ENCODE measurements at places on chromosomes 4 and X.

- DNase-seq, result peak; percentile 67
These were observed 313.6 kb upstream of the DDX53 start for GRCh38 chrX:22686138-22686541.

- peak; percentile 7 for DNase-seq
These were observed 646 bp downstream of the ABCB7 start for GRCh38 chrX:75155447-75155826.

DNA sequence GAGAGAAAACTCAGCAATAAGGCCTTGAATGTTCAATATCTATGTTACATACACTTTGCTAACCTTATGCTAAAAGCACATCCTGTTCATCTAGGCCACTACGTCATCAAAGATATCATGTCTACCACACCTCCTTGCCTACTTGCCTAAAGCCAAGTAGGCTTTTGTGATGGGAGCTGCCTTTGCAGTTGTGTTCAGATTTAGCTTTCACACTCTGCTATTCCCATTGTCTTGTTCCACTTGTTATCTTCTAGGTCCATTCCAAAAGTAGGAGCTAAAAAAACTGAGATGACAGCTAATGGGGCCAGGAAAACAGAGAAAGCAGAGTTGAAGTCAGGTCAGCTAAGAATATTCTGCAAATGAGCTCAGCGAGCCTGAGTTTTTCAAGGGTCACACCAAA, 153.6 kb upstream of the EDNRA start:
- DNase-seq, result no peak

DNA sequence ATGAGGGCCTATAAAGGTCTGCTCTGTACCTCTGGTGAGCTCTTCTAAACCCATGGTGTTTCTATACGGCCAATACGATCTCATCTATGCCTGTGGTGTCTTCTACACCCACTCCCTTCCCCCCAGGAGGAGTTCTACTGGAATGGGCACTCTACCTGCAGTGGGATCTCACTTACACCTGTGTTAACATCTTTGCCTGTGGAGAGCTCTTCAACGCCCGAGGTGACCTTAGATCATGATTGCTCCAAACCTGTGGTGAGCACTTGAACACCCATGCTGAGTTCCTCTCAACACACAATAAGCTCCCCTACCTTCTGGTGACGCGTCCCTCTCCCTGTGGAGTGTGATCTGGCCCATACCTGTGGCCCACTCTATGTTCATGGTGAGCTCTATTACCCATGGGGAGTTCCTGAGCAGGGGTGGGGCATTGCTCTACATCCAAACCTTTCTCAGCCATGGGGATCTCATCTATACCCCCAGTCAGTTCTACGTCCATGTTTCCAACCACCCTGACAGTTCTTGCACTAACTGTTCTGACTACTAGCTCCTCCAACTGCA, 48.6 kb downstream of the BCOR start:
- DNase-seq, result no peak

DNA sequence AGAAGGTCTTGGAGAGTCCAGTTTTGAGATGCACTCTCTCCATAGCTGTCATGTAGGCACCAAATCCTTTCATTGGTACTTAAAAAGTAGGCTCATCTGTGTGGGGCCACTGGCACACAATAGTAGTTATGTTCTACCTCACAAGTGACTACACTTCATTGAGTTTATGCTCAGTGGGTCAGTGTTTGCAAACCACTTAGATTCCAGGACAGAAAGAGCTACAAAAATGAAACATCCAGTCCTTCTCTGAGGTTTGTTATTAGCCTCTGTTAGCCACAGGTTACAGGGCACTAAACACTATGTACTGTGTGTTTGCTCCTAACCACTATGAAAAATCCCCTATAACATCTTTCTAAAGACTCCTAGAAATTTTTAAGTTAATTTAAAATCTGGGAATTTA, 13.8 kb downstream of the RAB28 start:
- DNase-seq, result no peak

GRCh38 chr4:80228460-80228859, 31.2 kb downstream of the PRDM8 start:
- no peak for DNase-seq

DNA sequence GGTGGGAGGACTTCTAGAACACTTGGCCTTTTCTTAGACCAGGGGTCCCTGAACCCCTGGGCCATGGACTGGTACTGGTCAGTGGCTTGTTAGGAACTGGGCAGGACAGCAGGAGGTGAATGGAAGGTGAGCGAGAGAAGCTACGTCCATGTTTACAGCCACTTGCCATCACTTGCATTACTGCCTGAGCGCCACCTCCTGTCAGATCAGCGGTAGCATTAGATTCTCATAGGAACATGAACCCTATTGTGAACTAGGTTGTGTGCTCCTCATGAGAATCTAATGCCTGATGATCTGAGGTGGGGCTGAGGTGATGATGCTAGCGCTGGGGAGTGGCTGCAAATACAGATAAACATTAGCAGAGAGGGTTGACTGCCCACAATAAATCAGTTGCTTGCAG, 100.9 kb upstream of the IGFBP7 start:
- no peak for DNase-seq

- no peak for DNase-seq
These were observed 209.0 kb downstream of the SCFD2 start for GRCh38 chr4:53156896-53157295.

GRCh38 chrX:40953369-40953768, 131.9 kb upstream of the USP9X start:
- DNase-seq, result no peak

- DNase-seq, result peak; percentile 31
These were observed 1.3 kb upstream of the FAT4 start for GRCh38 chr4:125313497-125313896.

- DNase-seq, result peak; percentile 27
These were observed 4.0 kb downstream of the TCEAL2 start for GRCh38 chrX:102129473-102129872.

DNA sequence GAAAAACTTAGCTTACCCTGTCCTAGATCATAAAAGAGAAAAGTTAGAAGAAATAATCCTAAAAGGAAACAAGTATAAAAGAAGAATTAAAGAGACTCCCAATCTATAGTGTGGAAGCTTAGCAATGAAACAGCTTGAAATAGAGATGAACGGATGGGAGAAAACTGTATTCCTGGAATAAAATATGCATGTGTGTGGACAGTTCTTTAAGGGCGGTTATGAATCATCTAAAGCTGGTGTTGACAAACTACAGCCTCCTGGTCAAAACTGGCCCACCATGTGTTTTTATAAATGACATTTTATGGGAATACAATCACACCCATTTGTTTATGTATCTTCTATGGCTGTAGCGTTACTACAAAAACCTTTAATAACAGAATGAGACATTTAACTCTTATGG, 69.4 kb downstream of the OR13H1 start:
- DNase-seq, result no peak

- DNase-seq, result no peak
These were observed 139.2 kb downstream of the RBM47 start for GRCh38 chr4:40490481-40490880.

GRCh38 chr4:102809190-102809589, 18.2 kb downstream of the UBE2D3 start:
- no peak for DNase-seq

DNA sequence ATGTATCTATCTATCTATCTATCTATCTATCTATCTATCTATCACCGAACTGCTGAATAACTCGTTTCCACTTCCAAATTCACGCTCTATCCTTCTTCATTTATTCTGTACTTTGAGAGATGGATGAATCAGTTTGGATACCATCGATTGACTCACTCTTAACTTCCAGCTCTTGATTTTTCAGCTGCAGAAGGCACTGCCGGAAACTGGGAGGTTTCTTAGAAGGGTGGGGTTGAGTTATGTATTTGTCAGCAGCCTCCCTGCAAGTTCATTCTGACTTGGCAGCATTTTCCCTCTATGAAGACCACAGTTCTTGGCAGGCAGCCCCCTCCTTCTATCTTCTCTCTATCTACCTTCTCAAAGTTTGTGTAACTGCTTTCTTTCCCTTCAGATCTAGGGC, 112.0 kb upstream of the MAGEB18 start:
- no peak for DNase-seq

DNA sequence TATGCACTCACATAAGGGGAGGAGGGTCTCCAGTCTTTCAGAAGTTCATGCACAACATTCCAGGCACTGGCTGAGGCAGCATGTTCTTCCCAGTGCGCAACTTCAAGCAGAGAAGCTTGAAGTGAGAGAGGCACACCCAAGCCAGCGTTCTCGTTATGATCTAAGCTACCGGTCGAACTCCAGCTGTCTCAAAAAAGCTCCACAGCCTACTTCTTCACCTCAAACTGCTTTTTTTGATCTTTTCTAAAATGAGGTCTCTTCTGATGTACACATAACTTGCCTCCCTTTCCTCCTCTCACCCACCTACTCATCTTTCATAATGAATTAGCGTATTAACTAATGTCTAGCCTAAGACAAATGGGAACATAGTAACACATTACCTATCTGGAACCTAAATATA, 25.3 kb downstream of the GPC4 start:
- DNase-seq, result no peak

DNA sequence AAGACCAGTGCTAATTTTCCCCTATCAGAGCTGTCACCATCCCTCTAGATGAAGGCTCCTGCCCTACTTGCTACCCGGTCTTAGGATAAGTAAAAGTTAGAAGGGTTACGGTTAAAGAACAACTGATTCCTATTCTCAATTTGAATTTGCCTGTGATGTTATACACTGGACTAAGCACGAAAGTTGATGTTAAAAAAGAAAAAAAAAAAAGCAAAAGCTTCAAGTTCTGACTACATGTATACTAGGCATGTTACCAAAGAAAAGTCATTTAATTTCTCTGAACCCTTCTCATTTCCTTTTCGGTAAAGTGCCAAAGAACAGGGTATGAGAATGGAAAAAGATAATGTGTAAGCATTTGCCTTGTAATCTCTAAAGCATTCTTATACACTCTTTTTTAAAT, 1.4 kb upstream of the PPID start:
- DNase-seq, result no peak

- DNase-seq, result no peak
These were observed 107.0 kb downstream of the ATP8A1 start for GRCh38 chr4:42549896-42550295.

- DNase-seq, result no peak
These were observed 1234.2 kb downstream of the FAM133A start for GRCh38 chrX:94908171-94908570.

GRCh38 chrX:9374555-9374954, 90.3 kb upstream of the TBL1X start:
- no peak for DNase-seq

DNA sequence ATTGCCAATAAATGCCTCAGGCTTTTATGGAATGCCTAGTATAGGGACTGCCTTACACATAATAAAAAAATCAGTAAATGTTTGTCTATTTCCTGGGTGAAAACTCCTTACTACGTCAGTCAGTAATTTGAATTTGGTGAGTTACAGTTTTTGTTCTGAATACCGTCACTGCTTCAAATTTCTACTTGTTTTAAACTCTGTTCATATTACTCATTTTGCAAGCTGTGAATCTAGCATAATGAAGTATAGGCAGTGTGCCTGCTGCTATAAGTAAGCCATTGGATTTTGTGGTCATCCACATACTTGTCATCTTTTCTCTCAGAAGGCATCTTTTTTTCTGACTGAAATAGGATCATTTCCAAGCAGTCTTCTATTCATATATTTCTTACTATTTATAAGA, 43.1 kb downstream of the SYNPO2 start:
- DNase-seq, result no peak

DNA sequence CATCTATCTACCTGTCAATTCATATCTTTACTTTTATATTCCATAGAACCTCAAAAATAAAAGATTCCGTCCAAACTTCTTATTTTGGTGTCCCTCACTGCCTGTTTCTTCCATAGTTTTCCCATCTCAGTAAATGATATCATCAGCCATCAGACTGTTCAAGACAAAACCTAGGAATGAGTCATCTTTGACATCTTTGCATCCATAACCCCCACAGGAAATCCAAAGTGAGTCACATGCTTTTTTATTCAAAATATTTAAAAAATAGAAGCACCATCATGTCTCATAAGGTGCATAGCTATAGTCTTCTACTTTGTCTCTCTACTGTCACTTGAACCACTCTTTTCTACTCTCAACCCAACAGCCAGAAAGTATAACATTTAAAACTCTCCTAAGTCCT, 29.9 kb upstream of the CXXC4 start:
- no peak for DNase-seq

DNA sequence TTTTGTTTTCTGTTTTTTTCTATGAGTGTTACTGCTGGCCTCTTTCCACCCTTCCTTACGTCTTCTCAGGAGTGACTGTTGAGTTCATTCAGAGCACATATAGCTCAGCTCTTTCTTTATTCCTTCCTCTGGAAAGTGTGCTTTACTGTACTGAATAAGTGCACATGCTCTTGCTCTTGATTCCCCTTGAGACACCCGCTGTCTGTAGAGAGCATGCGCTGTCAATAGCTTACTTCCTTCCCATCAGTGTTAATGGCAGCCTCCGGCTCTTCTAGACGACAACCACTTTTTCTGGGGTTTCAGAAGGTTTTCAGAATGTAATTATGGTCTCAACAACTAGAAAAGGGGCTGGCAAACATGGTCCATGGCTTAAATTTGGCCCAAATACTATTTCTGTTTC, 504.9 kb downstream of the C4orf33 start:
- DNase-seq, result no peak

All from cerebellum (tissue), 4 donors.